Karpas-422 (cell line): ENCODE measurements at places on chromosomes 5 and 9.

- DNase-seq: no peak
Observed at GRCh38 chr9:78493166-78493742, 196.3 kb downstream of the PSAT1 start.

GRCh38 chr5:52821901-52822300, 34.2 kb downstream of the ITGA1 start:
- no peak for DNase-seq

DNA sequence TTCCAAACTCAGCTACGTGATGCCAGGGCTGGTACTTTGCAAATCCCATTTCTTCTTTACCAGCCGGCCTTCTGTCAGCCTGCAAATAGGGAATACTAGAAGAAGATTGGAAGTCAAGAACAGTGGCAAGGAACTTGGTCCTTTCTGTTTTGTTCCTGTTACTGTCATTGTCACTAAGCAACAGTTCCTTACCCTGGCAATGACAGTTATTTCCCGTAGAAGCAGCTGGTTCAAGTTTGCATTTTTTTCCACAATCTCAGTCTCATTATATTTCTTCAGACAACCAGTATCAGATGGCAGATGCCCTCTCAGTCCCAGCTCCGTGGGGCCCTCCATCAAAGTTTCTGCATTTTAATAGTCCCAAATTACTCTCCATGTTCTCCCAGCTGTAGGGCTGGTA, 9.1 kb upstream of the C1QTNF2 start:
- no peak for DNase-seq

GRCh38 chr9:126423916-126424185, 97.2 kb downstream of the MVB12B start:
- no peak for DNase-seq

DNA sequence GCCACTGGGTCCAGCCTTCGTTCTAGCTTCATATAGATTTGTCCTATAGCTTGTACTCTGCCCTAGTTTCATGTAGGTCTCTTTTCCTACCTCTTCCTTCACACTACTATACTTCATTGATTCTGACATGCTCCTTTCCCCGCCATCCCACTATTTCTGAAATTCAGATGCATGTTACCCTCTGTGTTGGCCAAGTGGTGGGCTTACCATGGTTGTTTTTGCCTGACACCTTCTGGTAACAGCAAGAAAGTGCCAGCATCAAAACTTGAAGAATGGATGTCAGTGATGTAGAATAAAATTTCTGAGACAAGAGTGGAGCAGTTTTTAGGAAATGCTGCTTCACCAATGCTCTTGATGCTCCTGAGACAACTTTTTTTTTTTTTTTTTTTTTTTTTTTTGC, 19.5 kb upstream of the SERINC5 start:
- peak; percentile 72 for DNase-seq

GRCh38 chr5:93275376-93275775, 305.6 kb downstream of the NR2F1-AS1 start:
- DNase-seq: no peak

GRCh38 chr5:61455179-61456006, 123.3 kb downstream of the ZSWIM6 start:
- DNase-seq: no peak

- DNase-seq: peak; percentile 91
Observed at GRCh38 chr9:137277329-137278041, at the start of gene TOR4A. Gene TOR4A (plus strand): TSS chr9:137277726. CDS start chr9:137278690, 964 bp downstream.
